Osteocyte (in vitro differentiated cells): ENCODE measurements at places on chromosomes 6 and 20. TPM values are rescaled to one million over a fixed set of nuclear protein-coding genes. Genes with fewer than 3 reads are reported as not detected.

- H3K27me3 ChIP-seq: no peaks in the 10 kb centered on the region
- H3K4me1 ChIP-seq: no peaks in the 10 kb centered on the region
- H3K4me3 ChIP-seq: no peak overlapping the region
- no peak overlapping the region for H3K27ac ChIP-seq
These were observed 106.2 kb downstream of the ERMARD start for GRCh38 chr6:169857343-169858292.

DNA sequence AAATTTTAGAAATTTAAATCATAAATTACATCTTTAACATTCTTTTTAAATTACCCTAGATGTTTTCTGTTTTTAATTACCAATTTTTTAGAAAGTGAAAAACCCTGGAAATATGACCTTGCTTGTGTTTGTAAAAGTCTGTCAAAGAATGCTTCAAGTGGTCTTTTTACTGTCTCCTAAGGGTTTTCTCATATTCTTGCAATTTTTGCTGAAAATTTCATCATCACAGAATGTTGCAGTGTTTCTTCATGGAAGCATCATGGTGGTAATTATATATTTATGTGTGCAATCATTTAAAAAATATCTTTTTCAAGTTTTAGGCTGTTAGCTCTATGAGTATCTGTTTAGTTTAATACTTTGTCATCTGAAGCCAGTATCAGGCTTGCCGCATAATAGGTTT lies 178.2 kb downstream of the HDGFL1 start:
- no peak overlapping the region for H3K27ac ChIP-seq
- H3K4me3 ChIP-seq: no peak overlapping the region
- no peak for DNase-seq
- H3K4me1 ChIP-seq: peaks cover 3% of the 10 kb centered on the region
- peaks cover 4% of the 10 kb centered on the region for H3K36me3 ChIP-seq

DNA sequence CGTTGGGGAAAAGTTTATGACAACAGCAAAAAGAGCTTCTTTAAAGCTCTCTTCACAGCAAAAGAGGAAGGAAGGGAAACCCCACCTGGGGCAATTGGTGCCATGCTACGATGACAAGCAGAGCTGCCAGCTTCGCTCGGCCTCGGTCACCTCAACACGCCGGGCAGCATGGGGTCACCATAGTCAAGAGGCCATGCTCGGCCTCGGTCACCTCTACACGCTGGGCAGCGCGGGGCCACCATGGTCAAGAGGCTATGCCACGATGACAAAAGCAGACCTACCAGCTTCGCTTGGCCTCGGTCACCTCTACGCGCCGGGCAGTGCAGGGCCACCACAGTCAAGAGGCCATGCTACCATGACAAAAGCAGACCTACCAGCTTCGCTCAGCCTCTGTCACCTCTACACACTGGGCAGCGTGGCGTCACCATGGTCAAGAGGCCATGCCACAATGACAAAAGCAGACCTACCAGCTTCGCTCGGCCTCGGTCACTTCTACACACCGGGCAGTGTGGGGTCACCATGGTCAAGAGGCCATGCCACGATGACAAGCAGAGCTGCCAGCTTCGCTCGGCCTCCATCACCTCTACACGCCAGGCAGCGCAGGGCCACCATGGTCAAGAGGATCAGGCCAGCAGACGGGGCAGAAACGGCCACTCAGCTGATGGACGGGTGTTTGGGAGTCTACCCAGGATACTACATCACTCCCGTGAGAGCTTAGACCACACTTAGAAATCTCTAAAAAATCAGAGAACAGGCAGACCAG lies 12.1 kb downstream of the APMAP start:
- H3K4me1 ChIP-seq: no peaks in the 10 kb centered on the region
- no peak for DNase-seq
- H3K27me3 ChIP-seq: no peaks in the 10 kb centered on the region

DNA sequence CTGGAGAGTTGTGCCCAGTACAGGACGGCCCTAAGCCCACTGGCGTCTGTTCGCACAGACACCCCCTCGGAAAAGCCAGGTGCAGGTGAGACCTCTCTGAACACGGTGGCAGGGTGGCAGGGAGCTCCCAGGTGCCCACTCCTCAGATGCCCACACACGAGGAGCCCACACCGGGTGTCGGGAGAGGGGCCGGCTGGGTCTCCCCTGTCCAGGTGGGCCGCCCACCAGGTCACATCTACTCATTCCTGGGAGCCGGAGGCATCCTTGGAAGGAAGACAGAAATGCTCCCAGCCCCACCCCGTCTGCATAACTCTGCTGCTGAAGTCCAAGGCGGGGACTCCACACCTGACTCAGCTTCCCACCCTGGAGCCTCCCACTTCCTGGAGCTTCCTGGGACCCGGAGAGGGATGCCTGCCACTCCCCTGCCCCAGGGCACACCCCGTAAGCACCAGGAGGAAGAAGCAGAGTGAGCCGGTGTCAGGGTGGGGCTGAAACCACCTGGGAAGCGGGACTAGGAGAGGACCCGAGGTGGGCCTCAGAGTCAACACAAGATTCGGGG lies 2.5 kb downstream of the SRMS start:
- peaks cover 6% of the 10 kb centered on the region for H3K4me1 ChIP-seq
- H3K36me3 ChIP-seq: no peaks in the 10 kb centered on the region
- H3K27ac ChIP-seq: no peak overlapping the region
- H3K4me3 ChIP-seq: no peak overlapping the region
- no peak for DNase-seq

The PRDM1 gene
- total RNA-seq: 0.29 TPM in 1 of 2 replicates, not detected in the other
